Neuronal stem cell (in vitro differentiated cells): ENCODE measurements at places on chromosomes 12 and 14.

GRCh38 chr12:7171854-7172253 lies 17.6 kb upstream of the PEX5 start:
- no peak for DNase-seq

- no peak for DNase-seq
Observed at GRCh38 chr12:3363608-3364007, 127.4 kb upstream of the PRMT8 start.

DNA sequence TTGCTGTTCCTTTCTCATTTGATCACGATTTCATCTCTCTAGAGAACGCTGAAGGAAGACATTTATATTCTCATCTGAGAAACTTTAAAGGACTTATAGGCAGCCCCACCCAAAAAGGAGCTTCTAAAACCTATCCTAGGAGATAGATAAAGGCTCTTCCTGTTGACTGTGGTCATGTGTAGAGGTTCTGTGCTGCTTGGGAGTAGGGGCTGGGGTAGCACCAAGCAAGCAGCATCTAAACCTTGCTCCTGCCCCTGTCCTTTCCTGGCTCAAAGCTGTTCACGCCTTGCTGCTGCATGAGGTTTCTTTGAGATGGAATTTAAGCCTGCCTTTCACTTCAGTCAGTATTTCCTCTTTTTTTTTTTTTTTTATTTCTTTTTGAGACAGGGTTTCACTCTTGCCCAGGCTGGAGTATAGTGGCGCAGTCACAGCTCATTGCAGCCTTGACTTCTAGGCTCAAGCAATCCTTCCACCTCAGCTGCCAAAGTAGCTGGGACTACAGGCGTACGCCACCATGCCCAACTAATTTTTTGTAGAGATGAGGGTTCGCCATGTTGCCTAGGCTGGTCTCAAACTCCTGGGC lies 41.4 kb downstream of the RAB35 start:
- DNase-seq = no peak

DNA sequence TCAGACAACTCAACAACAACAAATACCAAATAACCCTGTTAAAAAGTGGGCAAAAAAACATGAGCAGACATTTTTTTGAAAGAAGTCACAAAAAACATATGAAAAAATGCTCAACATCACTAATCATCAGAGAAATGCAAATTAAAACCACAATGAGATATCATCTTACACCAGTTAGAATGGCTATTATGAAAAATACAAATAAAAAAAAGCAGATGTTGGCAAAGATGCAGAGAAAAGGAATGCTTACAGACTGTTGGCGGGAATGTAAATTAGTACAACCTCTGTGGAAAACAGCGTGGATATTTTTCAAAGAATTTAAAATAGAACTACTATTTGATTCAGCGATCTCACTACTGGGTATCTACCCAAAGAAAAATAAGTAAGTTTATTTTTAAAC lies 114.0 kb downstream of the SLC38A4 start:
- DNase-seq = no peak

GRCh38 chr12:54053003-54053750 lies 458 bp upstream of the HOXC4 start:
- no peak for DNase-seq
